ENCODE measurements at places on chromosomes 6 and 20.

DNA sequence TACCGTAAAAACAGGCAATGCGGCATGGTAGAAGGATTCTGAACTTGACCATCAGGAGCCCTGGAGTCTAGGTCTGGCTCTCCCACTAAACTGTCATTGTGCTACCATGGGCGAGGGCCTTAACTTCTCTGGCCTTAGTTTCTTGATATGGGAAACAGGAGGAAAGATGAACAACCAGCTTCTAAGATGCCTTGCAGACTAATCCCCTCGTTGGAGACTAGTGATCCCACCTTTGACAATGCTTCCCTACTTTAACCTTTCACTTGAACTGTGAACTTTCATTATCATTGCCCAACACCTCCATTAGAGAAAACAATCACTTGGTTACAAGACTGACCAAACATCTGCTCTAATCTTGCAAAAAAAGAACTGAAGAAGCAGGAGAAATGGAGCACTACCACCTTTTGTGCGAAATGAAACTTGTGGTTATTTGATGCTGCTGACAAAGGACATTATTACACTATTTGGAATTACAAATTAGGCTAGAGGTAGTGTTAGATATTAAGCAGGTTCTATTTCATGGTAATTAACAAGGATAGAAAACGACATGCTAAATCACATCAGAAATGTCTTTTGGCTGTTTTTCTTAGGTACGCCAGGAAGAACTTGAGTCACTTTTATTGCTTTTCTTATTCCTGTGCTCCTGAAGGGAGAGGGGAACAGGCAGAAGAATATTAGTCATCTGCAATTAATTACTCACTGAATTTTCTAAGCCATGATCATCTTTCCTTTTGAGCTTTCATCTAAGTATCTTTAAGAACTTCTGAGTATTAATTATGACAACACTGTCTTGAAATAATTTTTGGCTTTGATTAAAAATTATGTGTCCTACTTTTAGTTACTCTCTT, 39.1 kb upstream of the ARHGAP18 start:
- no peak for DNase-seq

- DNase-seq: no peak
Measured at GRCh38 chr6:130966344-130966980, 96.6 kb downstream of the EPB41L2 start.

DNA sequence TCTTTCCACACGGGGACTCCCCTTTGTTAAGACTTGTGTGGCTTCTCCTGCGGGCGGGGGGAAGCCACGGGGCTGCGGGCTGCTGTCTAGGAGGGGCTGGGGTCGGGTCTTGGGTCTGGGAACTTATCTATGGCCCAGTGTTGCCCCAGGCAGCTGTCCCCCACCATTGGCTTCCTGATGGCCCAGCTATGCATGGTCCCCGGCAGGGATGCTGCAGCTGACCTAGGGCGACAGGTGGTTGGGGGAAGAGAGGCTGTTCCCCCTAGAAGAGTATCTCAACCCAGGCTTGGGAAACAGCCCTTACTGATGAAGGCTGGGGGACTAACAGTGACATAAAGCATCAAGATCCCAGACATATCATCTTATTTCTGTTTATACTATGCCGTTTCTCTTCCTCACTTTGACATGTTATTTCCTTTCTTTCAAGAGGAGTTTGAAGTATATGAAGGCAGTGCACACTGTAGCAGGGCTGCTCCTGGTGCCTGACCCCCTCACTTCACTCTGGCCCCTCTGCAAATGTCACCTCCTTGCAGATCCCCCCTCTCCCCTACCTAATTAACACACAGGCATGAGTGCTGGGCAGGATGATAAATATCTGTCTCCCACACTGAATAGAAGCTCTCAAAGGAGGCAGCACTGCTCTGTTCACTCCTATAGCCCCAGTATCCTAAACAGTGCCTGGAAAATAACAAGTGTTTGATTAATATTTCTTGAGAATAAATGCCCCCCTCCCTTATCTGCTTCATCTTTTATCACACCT, 87.0 kb downstream of the HIVEP2 start:
- DNase-seq: no peak

DNA sequence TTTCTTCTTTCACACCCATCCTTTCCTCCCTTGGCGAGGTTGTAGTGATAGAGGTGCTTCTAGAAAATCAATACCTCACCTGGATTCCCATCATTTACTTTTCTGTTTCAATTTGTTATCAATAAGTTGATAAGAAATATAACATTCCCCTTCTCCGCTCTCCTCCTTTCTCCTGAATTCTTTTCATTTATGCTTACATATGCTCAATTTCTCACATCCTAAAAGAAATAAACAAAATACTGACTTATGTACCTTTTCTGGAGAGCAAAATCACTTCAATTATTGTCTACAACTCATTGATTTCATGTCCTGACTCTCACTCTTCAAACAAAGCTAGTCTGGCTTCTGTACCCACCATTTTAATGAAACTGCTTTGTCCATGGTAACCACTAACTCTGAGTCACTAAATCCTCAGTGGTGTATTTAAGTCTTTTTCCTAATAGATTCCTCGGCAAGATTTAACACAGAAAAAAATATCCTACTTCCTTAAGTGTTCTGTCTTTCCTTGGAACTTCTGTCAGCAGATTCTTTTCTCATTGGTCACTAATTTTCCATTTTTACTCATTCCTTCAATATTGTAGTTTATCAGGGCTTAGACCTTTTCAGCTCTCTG, 289.6 kb downstream of the RFPL4B start:
- DNase-seq: no peak

DNA sequence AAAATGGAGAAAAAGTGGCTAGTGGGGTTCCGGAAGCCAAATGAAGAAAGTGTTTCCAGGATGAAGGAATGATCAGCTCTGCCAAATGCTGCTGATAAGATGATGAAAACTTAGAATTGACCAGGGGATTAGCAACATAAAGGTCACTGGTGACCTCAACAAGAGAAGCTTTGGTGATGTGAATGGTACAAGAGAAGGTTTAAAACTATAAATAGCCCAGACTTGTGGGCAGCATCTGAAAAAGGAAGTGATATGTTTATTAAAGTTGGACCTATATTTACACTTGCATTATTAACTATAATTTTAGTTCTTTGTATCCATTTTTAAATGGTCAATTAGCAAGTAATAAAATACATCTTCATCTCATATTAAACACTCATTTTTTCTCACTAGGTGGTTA, 45.1 kb downstream of the CGA start:
- no peak for DNase-seq

Measured in hematopoietic multipotent progenitor cell (in vitro differentiated cells).